CD4-positive, alpha-beta T cell treated with Interleukin-15 for 1 hour (primary cell): ENCODE measurements at places on chromosomes 1 and 21.

GRCh38 chr1:14897080-14897449, 256.5 kb upstream of the TMEM51 start:
- no peak for DNase-seq

GRCh38 chr1:76546354-76546933, 320.8 kb upstream of the ST6GALNAC5 start:
- no peak for DNase-seq

- no peak for DNase-seq
Measured at GRCh38 chr21:21530680-21531079, 532.5 kb downstream of the NCAM2 start.

DNA sequence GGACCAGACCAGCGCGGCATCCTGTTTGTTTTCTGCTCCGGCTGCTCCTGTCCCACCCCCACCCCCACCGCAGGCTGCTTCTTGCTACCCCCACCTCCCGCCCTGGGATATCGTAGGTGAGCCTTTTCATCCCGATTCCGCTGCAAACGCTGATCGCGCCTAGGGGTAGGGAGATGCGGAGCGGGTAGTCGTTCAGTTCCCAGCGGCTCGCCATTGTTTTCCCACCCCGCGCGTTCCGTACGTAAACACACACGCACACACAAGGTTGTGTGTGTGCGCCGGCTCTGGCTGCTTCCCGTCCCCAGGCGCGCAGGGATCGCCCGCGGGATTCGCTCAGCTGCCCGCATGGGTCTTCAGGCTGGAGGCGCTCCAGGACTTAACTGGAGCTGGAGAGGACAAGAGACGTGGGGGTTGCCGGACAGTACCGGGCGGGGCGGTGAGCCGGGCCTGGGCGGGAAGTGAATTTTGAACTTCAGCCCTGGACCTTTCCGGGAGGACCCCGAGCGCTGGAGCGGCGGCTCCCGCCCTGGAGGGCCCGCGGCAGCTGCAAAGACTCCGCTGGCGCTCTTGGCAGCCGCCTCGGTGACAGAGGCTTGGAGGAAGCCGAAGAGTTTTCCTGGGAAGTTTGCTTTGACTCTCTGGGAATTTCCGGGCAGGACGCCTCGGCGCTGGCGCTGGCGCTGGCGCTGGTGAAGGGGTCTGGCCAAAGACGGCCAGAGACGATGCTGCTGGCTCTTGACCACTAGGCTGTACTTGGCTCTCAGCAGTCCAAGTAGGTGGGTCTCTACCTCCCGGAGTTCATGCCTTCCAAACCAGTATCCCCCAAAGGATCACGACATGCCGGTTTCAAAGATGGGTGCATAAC, 1.6 kb downstream of the SOX13 start:
- no peak for DNase-seq

- no peak for DNase-seq
Measured at GRCh38 chr1:26932531-26932930, 11.0 kb downstream of the NUDC start.

- DNase-seq, result no peak
Measured at GRCh38 chr1:175530622-175531375, 212.6 kb downstream of the TNR start.

GRCh38 chr1:177546346-177546745, 375.6 kb downstream of the BRINP2 start:
- DNase-seq, result no peak

- no peak for DNase-seq
Measured at GRCh38 chr21:29382030-29382654, 83.4 kb downstream of the BACH1 start.
